T-helper 2 cell treated with Interferon-gamma antibody and Interleukin-4, amounts not matched to agents 5 μg/mL and 100 μg/mL, for 36 hours (primary cell): ENCODE measurements at places on chromosomes 5 and 9.

DNA sequence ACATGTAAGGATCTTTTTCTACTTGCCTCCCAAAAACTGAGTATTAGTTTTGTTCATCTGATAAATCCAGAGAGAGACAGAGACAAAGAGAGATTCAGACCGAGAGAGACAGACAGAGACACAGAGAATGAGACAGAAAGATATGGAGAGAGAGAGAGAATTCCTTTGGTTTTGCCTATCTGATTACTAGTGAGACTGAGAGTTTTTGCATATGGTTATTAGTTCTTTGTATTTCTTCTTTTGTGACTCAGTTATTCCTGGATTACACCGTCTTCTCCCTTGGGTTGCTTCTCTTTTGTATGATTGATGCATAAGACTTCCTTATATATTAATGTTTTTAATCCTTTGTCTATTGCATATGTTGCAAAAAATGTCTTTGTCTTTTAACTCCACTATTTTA, 91.2 kb upstream of the SPATA31C2 start:
- H3K27me3 ChIP-seq = peaks cover 20% of the 10 kb centered on the region
- H3K4me3 ChIP-seq = no peak overlapping the region

- no peaks in the 10 kb centered on the region for H3K36me3 ChIP-seq
- H3K27me3 ChIP-seq = peaks cover 28% of the 10 kb centered on the region
Measured at GRCh38 chr9:119370816-119371215, 1.6 kb upstream of the BRINP1 start.

DNA sequence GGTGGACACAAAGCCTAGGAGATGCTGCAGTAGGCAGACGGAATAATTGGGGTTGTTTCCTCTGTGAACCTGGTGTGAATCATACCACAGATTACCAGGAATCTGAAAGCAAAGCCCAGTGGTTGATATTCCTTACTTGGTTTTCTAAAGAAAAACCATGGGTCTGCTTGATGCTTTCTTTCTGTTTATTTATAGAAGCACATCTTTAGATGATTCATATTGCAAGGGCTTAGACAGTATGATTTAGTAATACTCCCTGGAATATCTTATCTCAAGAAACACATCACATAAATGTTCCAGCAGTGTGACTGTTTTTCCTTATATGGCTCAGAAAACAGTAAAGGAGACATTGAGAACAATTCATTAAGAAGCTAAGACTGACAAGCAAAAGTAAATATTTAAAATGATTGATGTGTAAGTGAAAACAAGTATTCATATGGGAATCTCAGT, 623.3 kb downstream of the RAB3C start:
- H3K27ac ChIP-seq = no peak overlapping the region
- no peaks in the 10 kb centered on the region for H3K36me3 ChIP-seq
- H3K4me3 ChIP-seq = no peak overlapping the region
- DNase-seq = no peak

GRCh38 chr9:84079994-84080393, 99.4 kb downstream of the RMI1 start:
- H3K4me3 ChIP-seq = no peak overlapping the region
- no peak for DNase-seq
- H3K27ac ChIP-seq = no peak overlapping the region
- peaks cover 11% of the 10 kb centered on the region for H3K27me3 ChIP-seq
- H3K36me3 ChIP-seq = no peaks in the 10 kb centered on the region

GRCh38 chr9:89435071-89435823, 62.7 kb downstream of the SEMA4D start:
- no peak overlapping the region for H3K4me3 ChIP-seq
- no peak for DNase-seq
- no peaks in the 10 kb centered on the region for H3K27me3 ChIP-seq
- H3K27ac ChIP-seq = peak overlapping the region; percentile 75

- no peak for DNase-seq
- no peaks in the 10 kb centered on the region for H3K27me3 ChIP-seq
- no peaks in the 10 kb centered on the region for H3K4me1 ChIP-seq
- H3K27ac ChIP-seq = no peak overlapping the region
- H3K4me3 ChIP-seq = no peak overlapping the region
Measured at GRCh38 chr9:105608721-105609598, 51.0 kb downstream of the FKTN start.
